ENCODE measurements at places on chromosomes 11 and 22. TPM values are rescaled to one million over a fixed set of nuclear protein-coding genes. Genes with fewer than 3 reads are reported as not detected.

The OR52H1 gene
- 2.2 TPM for total RNA-seq

The OR56A1 gene
- total RNA-seq: 0.05 TPM

The FXYD6 gene
- 56.2 TPM for total RNA-seq

The ATP5MG gene
- total RNA-seq: 70.1 TPM

The PIWIL4 gene
- 6.9 TPM for total RNA-seq

The TIGD3 gene
- 0.11 TPM for total RNA-seq

The PRR33 gene
- total RNA-seq: not detected

The PGA5 gene
- 0.69 TPM for total RNA-seq

The MFNG gene
- 6.7 TPM for total RNA-seq

The FIBIN gene
- total RNA-seq: 46.9 TPM

The RFPL3 gene
- total RNA-seq: not detected

The DENND6B gene
- 4.1 TPM for total RNA-seq

Measured in urinary bladder (tissue), 4 donors.